ENCODE measurements at places on chromosomes 7 and 10.

DNA sequence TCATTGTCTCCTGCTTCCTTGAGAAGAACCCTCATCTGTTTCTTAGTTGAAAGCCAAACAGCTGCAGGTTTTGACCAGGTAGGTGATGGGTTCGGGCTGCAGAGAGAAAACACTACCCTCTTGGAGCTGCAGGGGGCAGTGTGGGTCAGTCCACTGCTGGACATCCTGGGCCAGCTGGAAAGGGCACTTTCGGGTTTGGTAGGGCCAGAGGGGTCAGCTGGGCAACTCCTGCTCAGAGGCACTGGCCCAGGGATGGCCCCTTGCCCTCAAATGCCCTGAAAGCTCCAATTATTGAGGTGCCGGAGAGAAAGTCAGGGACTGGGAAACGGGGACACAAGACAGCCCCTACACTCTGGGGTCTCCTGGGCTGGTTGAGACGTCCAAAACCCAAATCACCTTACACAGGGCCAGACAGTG lies 90.7 kb downstream of the MKI67 start:
- DNase-seq, result peak; percentile 74

- no peak for DNase-seq
These were observed 76.2 kb upstream of the CCDC71L start for GRCh38 chr7:106737202-106737562.

GRCh38 chr7:39808796-39809481 lies 141.1 kb upstream of the CDK13 start:
- DNase-seq, result no peak

DNA sequence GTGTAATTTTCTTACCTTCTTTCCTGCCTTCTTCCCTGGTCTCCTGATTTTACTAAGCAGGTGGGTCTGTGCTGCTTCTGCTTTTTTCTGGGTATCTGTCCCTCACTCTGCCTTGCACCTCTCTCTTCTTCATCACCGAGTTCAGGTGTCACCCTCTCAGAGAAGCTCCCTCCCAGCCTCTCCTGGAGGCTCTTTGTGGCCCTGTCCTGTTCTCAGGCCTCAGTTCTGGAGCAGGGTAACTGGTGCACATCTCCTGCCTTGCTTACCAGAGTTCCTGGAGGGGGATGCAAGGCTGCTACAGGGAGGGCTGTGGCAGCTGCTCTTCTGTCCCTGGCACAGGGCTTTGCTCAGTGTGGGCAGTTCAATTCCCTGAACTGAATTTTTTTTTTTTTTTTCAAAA lies 66.1 kb downstream of the RBM33 start:
- no peak for DNase-seq

- no peak for DNase-seq
These were observed 13.9 kb downstream of the LMTK2 start for GRCh38 chr7:98120559-98120958.
